ENCODE measurements at places on chromosomes 7 and 10. TPM values are rescaled to one million over a fixed set of nuclear protein-coding genes. Genes with fewer than 3 reads are reported as not detected.

The CASTOR2 gene
- total RNA-seq, result 4.6 TPM

The TACC2 gene
- total RNA-seq, result 76.2 TPM

The ADAM22 gene
- total RNA-seq, result 0.29 TPM

The HTR5A gene
- not detected for total RNA-seq

The EIF5AL1 gene
- 2.0 TPM for total RNA-seq

The IDI2 gene
- not detected for total RNA-seq

The TAS2R40 gene
- not detected for total RNA-seq

The PRF1 gene
- not detected for total RNA-seq

The C10orf120 gene
- not detected for total RNA-seq

The TMEM196 gene
- total RNA-seq, result not detected

The DPP6 gene
- total RNA-seq, result not detected

The ACTR1A gene
- 84.9 TPM for total RNA-seq

The HYAL4 gene
- not detected for total RNA-seq

The ABCA13 gene
- 0.06 TPM for total RNA-seq

The SH2D4B gene
- total RNA-seq, result 0.10 TPM

The LIPF gene
- total RNA-seq, result not detected

The BLNK gene
- total RNA-seq, result not detected

The EFCAB10 gene
- total RNA-seq, result 2.7 TPM

The GSDME gene
- 41.6 TPM for total RNA-seq

The SEMA4G gene
- 9.3 TPM for total RNA-seq

The MRC1 gene
- total RNA-seq, result 0.03 TPM

The MXI1 gene
- 6.0 TPM for total RNA-seq

The TEX36 gene
- total RNA-seq, result not detected

The MINDY4 gene
- 2.8 TPM for total RNA-seq

The SRRM3 gene
- 12.0 TPM for total RNA-seq

The UNCX gene
- not detected for total RNA-seq

The COL1A2 gene
- not detected for total RNA-seq

The HOXA11 gene
- total RNA-seq, result 0.70 TPM

The CRHR2 gene
- not detected for total RNA-seq

The HGF gene
- total RNA-seq, result not detected

The ERVW-1 gene
- total RNA-seq, result not detected

The HABP2 gene
- total RNA-seq, result 0.07 TPM

The FAM180A gene
- not detected for total RNA-seq

The SYT15B gene
- total RNA-seq, result 3.5 TPM

The CYP26C1 gene
- not detected for total RNA-seq

The OR2A5 gene
- total RNA-seq, result not detected

The MKI67 gene
- 58.9 TPM for total RNA-seq

The DOCK1 gene
- total RNA-seq, result 23.5 TPM

The ZPBP gene
- not detected for total RNA-seq

The FKBP9 gene
- 93.5 TPM for total RNA-seq

The CAV2 gene
- 178 TPM for total RNA-seq

The BICC1 gene
- 17.7 TPM for total RNA-seq

The VSIR gene
- total RNA-seq, result 31.1 TPM

The CFAP69 gene
- 3.3 TPM for total RNA-seq

The PALD1 gene
- total RNA-seq, result 6.8 TPM

The ADIRF gene
- total RNA-seq, result not detected

The GALNT11 gene
- total RNA-seq, result 23.1 TPM

The ADAM12 gene
- 4.3 TPM for total RNA-seq

The PPRC1 gene
- 55.9 TPM for total RNA-seq

The SPDYE1 gene
- total RNA-seq, result not detected

The MMP21 gene
- not detected for total RNA-seq

The SPDYE11 gene
- not detected for total RNA-seq

The CH25H gene
- total RNA-seq, result 0.26 TPM

The LCOR gene
- 9.2 TPM for total RNA-seq

The CALCR gene
- total RNA-seq, result not detected

The ZDHHC6 gene
- 30.3 TPM for total RNA-seq

The R3HCC1L gene
- 13.9 TPM for total RNA-seq

The SLC18A3 gene
- total RNA-seq, result not detected

Measured in A549 treated with GW870086 at 1 μM for 4 hours (cell line).